ENCODE measurements at places on chromosomes 3 and 15.

GRCh38 chr3:193960487-193961274 is 175.3 kb upstream of the HES1 start:
- DNase-seq: no peak

DNA sequence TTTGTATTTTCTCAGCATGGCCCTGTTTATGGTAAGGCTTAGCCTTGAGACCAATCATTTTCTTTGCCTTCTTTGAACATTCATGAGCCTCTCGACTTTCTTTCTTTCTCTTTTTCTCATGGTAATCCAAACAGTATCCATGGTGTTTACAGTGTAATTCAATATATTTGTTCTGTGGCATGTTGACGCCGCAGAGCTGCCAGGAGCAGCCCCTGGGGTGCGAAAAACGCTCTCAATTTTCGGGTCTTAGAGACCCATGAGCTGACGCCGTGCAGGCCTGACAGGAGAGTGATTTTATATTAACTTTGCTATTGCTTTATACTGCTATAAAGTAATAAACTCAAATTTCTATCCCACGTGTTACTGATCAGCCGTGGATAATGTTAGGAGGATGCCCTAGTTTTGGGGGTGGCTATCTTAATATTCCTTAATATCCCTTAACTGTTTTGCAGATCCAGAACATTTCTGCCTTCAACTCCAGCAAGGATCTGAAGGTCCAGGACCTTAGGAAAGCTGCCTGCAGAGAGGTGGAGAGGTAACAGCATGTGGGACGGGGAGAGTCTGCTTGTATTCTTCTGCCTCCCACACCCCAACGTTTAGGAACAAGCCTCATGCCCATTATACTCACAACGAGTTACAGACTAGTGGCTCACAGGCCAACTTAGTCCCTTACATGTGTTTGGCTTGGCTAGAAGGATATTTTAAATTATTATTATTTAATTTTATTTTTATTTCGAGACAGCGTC is 29.3 kb upstream of the MYO1E start:
- DNase-seq: no peak

DNA sequence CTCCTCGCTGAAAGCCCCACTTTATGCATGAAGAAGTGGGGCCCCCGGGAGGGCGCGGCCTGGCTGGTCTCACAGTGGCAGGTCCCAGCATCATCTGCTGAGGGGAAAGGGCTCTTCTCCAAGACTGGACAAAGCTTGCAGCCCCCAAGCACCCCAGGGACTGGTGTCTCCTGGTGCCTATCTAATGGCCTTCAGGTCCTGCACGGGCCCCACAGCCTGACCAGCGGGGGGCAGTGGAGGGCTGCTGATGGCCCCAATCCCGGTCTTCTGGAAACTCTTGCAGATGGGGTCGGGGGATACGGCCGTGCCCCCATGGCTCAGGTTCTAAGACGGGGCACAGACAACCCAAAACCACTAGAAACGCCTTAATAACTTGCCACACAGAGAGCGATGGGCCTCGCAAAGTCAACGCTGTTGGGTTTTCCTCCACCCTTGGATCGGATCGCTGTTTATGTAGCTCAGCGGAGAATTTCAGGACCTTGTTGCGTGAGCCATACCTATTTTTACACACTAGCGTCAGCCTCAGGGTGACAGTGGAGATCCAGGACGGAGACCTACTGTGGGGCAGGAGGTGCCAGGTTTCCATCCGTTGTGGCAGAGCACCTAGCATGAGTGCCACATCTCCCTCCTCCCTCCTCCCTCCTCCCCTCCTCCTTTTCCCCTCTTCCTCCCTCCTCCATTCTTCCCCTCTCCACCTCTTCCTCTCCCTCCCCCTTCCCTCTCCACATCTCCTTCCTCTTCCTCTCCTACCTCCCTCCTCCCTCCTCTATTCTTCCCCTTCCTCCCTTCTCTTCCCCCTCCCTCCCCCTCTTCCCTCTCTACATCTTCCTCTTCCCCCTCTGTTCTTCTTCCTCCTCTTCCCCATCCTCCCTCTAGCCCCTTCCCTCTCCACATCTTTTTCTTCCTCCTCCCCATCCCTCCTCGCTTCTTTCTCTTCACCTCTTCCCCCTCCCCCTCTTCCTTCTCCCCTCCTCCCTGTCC is 79.3 kb upstream of the ALDH1L1 start:
- DNase-seq: no peak

DNA sequence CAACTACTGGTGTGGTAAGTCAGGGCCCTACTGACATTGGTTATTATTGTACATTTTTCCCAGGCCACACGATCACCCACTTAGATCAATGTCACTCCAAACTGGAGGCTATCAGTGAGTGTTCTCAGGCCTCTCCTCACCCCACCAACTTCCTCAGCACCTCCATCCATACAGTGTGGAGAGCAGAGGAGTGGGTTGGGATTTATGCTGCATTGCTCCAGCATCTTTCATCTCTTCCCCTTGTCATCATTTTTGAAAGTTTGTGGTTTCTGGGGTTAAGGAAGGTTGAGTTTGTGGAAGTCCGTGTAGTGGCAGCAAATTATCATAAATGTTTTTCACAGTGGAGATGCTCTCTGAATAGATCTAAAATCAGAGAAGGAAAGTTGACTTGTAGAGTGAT is 60.2 kb downstream of the TLNRD1 start:
- no peak for DNase-seq

DNA sequence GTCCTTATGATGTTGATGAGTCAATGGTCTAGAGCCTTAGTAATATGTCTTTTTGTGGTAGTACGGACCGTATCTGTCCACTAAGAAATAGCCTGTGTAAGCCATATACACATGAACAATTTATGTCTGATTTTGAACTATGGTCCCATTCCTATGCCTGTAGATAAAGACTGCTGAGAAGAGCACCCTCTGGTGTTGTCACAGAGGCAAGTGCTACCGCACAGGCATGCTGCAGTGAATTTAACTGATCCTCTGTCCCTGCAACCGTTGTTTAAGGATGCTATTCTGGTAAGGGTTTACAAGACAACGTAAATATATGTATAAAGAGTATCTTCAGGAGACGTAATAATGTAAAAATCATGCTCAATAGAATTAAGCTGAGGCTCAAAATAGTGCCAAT is 170.7 kb downstream of the UBE3A start:
- no peak for DNase-seq

GRCh38 chr3:134802428-134803050 is 7.5 kb downstream of the EPHB1 start:
- DNase-seq: no peak

GRCh38 chr3:168091302-168091858 is 4.3 kb downstream of the GOLIM4 start:
- DNase-seq: no peak

DNA sequence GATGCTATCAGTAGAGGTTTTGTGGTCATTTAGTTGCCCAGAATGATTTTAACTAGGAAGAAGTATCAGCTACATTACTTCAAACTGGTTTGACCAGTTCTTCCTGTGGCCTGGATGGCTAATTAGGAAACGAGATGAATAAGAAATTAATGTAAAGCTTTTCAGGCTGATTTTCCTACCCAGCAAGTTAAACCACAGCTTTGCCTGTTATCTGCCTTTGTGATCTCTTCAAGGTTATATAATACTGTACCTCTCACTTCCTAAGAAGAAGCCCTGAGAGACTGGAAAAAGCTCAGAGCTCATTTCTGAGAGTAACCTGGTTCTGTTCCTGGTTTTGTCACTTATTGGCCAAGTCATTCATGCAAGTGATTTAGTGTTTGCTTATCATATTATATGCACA is 782.2 kb upstream of the GOLIM4 start:
- no peak for DNase-seq

DNA sequence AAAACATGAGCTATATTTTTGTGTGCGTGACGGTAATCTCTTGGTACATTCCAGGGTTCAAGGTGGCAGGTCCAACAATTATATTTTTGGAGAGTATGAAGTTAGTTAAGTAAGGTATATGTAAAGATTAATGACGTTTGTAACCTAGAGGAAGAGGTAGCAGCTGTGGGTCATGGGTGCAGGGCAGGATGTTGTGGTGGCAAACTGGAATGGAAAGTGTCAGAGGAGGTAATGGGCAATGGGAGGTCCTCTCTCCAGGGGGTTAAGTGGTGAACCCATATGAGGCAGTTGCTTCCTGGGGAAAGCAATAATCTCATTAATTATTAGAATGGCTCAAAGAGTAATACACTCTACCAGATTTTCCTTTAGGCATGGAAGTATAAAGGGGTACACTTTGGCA is 1.0 kb upstream of the CD200R1L start:
- no peak for DNase-seq

DNA sequence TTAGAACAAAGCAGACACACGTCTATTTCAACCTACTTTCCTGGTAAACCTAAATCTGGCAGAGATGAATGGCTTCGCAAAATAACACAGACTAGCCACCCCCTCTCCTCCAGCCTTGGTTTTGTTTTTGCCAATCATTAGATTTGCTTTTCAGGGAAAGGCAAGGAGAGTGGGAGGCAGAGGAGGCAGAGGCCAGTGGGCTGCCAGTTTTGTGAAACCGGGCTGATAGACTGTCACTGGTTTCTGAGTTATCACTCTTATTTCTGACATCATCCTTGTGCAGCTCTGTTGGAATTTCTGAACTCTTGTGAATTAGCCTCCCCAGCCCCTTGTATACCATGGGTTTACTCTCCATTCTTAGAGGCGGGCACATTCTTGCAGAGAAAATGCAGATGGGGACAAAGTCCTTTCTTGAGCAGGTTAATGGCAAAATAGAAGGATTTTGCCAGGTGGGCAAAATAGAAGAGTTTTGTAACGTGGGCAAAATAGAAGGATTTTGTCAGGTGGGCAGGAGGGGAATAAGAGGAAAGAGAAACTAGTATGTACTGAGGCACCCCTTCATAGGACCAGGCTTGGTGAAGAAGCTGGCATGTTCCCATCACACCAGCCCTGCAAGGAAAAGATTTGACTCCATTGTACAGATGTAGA is 3.2 kb upstream of the FEM1B start:
- no peak for DNase-seq

DNA sequence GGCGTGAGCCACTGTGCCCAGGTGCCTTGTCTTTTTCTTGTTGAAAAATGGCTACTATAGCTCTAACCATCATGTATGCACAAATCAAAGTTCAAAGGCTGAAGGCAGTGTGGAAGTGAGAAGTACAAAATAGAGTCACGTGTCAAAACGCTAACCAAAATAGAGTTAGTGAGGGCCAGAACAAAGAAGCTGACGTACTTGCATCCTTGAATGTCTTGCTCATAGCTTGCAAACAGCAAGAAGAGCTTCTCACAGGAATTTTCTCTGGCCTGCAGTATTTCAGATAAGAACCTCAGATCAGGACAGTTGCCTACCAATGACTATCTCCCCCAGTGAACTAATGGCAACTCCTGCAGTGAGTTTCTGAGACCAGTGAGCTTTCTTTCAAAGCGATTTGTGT is 713.5 kb downstream of the GRM7 start:
- no peak for DNase-seq

- DNase-seq: no peak
Measured at GRCh38 chr3:133662278-133662651, 524 bp upstream of the TOPBP1 start.

DNA sequence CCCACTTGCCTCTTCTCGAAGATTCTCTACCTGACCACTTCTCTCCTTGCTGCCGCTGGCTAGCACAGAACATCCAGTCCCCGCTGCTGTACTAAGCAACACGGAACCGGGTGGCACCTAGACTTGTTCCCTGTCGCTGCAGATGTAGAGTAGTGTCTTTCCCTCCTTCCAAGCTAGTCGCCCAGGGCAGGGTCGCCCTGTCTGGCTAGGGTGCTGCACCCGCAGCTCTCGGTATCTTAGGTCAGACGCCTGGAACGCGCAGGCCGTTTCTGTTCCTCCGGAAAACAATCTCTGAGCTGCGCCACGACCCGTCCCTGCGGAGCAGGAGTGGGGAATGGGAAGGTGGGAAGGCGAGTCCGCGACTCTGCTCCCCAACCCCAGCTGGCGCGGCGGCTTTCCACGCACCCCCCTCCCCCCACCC is 758 bp upstream of the SNX33 start:
- DNase-seq: no peak

DNA sequence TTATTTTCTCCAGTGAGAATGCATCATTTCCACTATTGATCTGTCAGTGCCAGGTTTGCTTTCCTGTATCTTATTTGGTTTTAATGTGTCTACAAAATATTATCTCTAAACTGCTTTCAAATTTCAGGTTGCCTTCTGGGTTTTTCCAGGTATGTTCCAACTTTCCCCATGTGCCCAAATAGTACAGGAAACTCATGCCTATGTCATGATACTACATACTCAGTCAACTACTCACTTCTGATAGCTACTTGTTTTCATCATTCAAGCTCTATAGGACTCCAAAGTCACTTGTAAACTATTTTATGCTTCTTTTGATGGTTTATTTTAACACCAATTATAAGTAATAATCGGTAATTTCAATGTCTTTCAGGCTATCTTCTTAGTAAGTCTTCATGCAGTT is 134.8 kb upstream of the TTC14 start:
- no peak for DNase-seq

DNA sequence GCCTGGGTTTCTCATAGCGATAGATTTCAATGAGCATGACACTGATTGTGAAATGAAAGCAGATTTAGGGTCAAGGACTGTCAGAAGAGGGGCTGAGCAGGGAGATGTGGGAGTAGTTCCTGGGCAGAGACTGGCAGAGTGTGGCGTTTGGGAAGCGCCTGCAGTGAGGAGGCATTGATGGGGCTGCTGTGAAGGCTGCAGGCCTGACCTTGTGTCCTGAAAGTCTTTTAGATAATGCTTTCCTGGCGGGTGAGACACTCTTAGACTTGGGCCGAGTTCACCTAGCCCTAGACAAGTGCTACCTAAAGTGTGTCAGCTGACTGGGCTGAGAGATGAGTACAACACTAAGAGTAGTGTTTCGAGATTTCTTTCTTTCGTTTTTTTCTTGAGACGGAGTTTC is 20.7 kb downstream of the USP13 start:
- DNase-seq: no peak

DNA sequence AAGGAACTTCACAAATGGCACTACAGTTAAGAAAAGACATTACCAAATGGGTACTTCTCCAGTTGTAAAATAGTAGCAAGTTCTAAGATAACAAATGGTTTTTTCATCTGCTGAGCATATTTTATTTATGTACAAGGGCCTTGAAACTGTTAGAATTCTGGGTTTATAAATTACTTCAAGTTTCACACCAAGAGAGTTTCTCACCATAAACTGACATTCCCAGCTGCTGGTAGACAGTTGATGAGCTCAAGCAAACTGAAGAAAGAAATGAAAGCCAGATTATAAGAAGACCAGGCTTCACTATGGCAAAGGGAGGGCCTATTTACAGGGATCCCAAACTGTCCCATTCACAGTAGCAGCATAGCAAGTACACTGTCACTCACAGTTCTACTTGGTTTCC is 99.8 kb downstream of the DHX30 start:
- DNase-seq: no peak

DNA sequence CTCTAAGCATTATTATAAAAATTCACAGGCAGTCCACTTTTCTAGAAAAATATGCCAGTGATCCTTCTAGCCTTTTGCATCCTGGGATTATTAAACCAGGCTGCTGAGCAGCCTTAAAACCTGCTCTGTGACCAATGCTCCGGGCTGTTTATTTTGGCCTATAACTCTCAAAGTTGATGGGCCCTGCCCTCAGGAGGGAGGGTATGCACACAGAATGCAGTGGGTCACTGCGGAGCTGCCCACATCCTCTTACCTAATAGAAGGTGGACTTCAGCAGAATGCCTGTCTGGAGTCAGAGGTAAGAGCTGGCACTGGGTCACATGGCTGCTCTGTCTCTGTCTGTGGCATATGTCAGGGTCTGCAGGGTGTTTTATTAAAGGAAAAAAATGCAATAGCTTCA is 26.0 kb downstream of the CPNE4 start:
- no peak for DNase-seq
